ENCODE measurements at places on chromosomes 5 and 9. TPM values are rescaled to one million over a fixed set of nuclear protein-coding genes. Genes with fewer than 3 reads are reported as not detected.

The SLC36A2 gene
- total RNA-seq: not detected

The PAEP gene
- not detected for total RNA-seq

The PRSS3 gene
- total RNA-seq: not detected

The SPATA9 gene
- 1.0 TPM for total RNA-seq

The PCDHAC1 gene
- 20.8 TPM for total RNA-seq

The GPR21 gene
- total RNA-seq: 0.21 TPM

The F2RL2 gene
- 0.98 TPM for total RNA-seq

The RAPGEF1 gene
- 37.3 TPM for total RNA-seq

The FOXI1 gene
- total RNA-seq: not detected

The DNAH5 gene
- under 0.01 TPM for total RNA-seq

The SAXO1 gene
- 0.06 TPM for total RNA-seq

The CDX1 gene
- total RNA-seq: not detected

The BAAT gene
- not detected for total RNA-seq

The SLC45A2 gene
- 0.85 TPM for total RNA-seq

The SARDH gene
- 16.9 TPM for total RNA-seq

The CCDC187 gene
- 0.56 TPM for total RNA-seq

The TMC1 gene
- not detected for total RNA-seq

The FOXD4 gene
- total RNA-seq: 1.5 TPM

The PCA3 gene
- not detected for total RNA-seq

The MZB1 gene
- total RNA-seq: 5.3 TPM

The ZNF622 gene
- 44.3 TPM for total RNA-seq

The CD72 gene
- 1.4 TPM for total RNA-seq

The HTR1A gene
- not detected for total RNA-seq

The PCSK5 gene
- 9.6 TPM for total RNA-seq

The PLPP6 gene
- 15.8 TPM for total RNA-seq

The RNF38 gene
- total RNA-seq: 18.6 TPM

The SPACA9 gene
- total RNA-seq: 6.4 TPM

The C5 gene
- 0.85 TPM for total RNA-seq

Data from cardiac muscle cell (in vitro differentiated cells and primary cell).